AG04449 (cell line): ENCODE measurements at places on chromosomes 4 and X.

- no peak for DNase-seq
Measured at GRCh38 chr4:147096667-147097604, 151.3 kb upstream of the TTC29 start.

- no peak for DNase-seq
Measured at GRCh38 chr4:164977243-164978164, at the start of gene TRIM61. TRIM61 (minus strand) TSS chr4:164977657; CDS start chr4:164970002, 7,655 bp downstream.

DNA sequence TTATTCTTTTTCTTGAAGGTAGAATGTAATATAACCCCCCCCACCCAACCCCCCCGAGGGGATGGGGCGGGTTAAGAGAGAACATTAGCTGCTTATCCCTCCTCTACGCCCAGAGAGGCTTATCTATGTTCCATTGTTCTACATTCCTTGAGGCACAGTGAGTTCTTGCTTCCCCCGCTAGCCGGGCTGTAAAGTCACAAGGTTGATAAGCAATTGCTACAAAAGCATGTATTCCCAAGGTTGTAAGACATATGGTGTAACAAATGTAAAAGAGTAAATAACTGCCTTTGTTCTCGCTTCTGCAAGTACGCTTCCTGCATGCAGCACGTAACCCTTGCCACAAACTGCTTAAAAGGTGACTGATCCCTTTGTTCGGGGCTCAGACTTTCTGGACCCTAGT, 8.2 kb downstream of the DCAF8L2 start:
- no peak for DNase-seq

GRCh38 chr4:74661427-74662201, 132.7 kb downstream of the BTC start:
- DNase-seq, result no peak

GRCh38 chr4:28357990-28358389, 1497.3 kb downstream of the STIM2 start:
- DNase-seq, result no peak

GRCh38 chr4:76232681-76233080, 18.8 kb upstream of the FAM47E start:
- no peak for DNase-seq

- no peak for DNase-seq
Measured at GRCh38 chrX:141936080-141936479, 32.4 kb downstream of the MAGEC1 start.

DNA sequence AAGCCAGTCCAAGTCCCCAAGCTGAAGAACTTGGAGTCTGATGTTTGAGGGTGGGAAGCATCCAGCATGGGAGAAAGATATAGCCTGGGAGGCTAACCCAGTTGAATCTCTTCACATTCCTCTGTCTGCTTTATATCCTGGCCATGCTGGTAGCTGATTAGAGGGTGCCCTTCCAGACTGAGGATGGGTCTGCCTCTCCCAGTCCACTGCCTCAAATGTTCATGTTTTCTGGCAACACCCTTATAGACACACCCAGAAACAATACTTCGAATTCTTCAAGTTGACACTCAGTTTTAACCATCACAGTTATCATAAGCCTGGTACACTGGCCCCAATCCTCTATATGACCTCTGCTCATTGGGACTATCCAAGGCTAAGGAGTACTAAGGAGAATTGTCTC, 124.1 kb upstream of the WDR1 start:
- DNase-seq, result no peak

GRCh38 chr4:119729835-119730670, 101.4 kb upstream of the PDE5A start:
- peak; percentile 77 for DNase-seq

- no peak for DNase-seq
Measured at GRCh38 chrX:38175139-38175538, 45.5 kb downstream of the SRPX start.

GRCh38 chr4:151198748-151199147, 78.2 kb upstream of the PRSS48 start:
- no peak for DNase-seq

DNA sequence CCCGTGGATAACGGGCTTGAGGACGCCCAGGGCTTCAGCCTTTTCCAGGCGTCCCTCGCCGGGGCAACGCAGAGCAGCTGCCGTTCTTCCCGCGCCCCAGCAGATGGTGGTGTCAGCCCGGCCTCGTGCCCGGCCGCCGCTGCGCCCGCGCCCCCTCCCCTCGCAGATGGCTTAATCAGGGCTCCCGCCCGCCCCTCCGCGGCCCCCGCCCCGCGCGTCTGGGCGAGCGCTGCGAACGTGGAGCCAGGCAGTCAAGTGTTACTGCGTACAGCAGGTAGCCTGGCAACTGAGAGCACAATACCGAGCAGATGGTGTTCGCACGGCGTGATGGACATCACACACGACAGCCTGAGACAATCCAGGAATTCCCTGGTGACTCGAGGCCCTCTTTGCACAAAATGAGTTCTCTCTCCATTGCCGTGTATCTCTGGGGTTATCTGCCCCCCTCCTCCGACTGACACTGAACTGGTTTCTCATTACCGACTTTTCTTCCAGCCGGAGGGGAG, 69.3 kb downstream of the MGST2 start:
- DNase-seq, result peak; percentile 14

DNA sequence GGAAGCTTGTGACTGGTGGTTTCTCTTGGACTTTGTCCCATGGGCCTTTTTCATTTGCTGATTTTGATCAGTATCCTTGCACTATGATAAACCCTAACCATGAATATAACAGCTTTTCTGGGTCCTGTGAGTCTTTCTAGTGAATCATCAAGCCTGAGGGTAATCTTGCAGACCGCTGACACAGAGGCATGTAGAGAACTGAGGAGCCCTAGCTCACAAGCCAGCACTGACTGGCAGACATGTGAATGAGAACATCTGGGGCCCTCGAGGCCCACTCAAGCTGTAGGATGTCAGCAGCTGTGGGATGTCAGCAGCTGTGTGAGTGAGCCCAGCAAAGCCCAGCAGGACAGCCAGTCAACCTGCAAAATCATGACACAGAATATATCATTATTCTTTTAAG, 36.7 kb downstream of the HMGB3 start:
- peak; percentile 4 for DNase-seq

- DNase-seq, result no peak
Measured at GRCh38 chr4:186627226-186627865, 72.0 kb upstream of the MTNR1A start.

DNA sequence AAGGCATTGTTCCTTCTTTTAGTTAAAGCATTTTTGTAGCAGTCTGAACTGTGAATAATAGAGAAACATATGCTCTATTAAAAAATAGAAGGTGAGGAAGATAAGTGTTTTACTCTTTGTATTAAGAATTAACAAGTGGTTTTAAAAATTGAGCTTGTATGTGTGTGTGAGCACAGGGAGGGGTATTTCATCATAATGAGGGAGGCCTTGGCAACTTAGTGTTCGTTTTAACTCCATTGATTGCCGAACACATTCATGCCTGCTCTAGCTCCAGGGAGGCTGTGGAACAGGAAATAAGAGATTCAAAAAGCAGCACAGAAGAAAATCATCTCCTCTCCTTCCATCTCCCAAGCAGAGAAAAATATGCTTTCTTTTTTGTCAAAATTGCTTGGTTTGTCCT, 14.8 kb downstream of the SHROOM3 start:
- DNase-seq, result no peak

- no peak for DNase-seq
Measured at GRCh38 chr4:69832326-69833030, 27.5 kb downstream of the SULT1E1 start.

GRCh38 chrX:108914791-108915190, 178.4 kb upstream of the IRS4 start:
- DNase-seq, result no peak

DNA sequence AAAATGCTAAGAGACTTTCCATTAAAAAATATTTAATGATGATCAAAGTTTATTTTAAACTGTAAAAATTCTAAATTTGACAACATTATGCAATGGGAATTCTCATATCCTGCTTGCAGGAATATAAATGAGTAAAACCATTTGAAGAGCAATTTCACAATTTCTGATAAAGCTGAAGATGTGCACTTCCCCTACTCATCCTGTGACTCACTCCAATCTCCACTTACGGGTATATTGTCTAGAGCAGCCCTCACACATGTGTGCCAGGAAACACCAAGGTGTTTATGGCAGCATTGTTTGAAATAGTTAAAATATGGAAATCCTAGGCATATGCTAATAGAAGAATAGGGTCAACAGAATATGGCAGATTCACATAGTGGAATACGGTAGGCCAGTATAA, 158.4 kb downstream of the PDHA2 start:
- no peak for DNase-seq

DNA sequence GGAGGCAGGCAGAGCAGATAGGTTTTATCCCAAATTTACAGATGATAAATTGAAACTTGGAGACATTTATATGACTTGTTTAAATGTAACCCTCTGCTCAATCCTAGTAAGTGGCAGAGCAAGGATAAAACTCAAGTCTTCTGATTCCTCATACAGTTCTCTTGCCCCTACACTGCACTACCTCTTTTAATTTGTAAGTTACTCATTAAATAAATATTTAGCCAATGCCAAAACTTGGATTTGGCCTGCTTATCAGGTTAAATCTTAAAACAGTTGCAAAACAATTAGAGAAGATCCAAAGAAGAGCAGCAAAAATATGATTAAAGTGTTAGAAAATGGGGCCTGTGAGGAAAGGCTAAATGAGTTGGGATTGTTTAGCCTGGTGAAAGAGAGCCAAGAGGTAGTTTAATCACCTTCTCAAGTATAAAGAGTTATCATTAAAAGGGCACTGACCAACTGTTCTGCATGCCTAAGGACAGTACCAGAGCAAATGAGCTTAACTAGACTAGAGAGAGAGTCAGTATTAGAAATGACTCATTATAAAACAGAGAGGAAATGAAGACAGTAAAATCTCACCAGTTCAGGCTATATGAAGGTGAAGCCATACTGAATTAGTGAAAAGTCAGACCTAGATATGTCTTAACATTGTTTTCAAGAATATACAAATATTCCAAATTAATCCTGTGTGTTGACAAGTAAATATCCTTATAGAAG, 146.3 kb downstream of the GRIA3 start:
- no peak for DNase-seq

DNA sequence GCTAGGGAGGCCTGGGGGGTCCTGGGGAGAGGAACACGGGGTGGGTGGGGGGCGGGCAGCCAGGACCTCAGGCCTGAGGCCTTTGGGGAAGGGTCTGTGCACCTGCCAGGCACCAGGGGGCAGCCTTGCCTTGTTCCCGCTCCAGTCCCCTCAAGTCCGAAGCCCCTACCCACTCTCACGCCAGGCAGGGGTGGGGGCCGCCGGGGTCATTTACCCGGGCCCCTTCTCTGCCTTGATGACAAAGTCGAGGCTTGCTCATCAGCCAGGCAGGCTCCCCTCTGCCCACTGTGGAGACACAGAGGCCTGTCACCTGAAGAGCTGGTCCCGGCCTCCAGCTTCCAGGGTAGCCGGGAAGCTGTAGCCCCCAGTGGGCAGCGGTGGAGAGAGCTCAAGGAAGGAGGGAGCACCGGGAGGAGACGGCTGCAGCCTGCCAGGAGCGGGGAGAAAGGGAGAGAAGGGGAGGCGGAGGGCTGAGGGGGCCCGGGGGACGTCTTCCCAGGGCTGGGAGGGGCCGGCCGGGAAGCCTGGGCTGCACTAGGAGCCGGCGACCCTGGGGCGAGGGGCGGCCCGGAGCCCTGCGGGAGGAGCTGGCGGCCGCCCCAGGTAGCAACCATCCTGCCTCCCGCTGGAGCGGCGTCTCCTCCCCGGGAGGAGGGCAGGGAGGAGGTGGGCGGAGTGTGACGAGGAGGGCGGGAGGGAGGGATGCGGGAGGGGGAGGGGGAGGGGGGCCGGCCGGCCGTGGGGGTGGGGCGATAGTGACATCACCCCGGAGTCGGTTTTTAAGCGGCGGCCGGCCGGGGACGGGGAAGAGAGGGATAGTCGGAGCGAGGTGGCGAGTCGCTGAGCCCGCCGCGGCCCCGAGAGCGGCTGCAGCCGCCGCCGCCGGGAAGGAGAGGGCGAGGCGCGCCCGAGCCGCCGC, at the start of gene SLC6A8:
SLC6A8 (plus strand) TSS at position 806 of the 919 bp plus-strand sequence. CDS start 649 bp downstream, outside the sequence.
- DNase-seq, result no peak

DNA sequence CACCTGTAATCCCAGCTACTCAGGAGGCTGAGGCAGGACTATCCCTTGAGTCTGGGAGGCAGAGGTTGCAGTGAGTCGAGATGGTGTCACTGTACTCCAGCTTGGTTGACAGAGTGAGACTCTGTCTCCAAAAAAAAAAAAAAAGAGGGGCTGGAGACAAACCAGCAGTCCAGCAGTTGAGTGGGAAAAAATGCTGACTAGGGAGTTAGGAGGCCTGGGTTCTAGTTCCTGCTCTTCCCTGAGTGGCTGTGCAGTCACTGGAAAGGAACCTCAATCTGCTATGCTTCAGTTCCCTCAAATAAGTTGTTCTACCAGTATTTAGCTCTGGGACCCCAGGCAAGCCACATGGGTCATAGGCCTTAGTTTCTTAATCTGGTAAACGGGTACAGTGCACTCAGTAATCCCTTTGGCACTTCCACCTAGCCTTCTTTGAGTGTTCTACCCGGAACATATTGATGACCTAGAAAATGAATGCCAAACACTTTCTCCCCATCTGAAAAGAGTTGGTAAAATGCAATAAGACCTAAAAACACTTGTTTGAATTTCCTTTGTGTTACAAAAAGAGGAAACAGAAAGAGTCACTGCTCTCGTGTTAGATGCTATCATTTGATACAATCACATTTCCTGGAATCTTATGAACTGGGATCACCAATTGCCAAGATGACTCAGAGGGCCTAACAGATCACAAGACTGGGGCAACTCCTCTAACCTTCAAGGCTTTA, 99.3 kb upstream of the EGFL6 start:
- DNase-seq, result no peak

GRCh38 chr4:8870647-8871416, 807 bp downstream of the HMX1 start:
- DNase-seq, result no peak

- DNase-seq, result no peak
Measured at GRCh38 chr4:20408611-20409010, 156.9 kb downstream of the SLIT2 start.

GRCh38 chrX:48043056-48043455, 28.4 kb downstream of the ZNF630 start:
- no peak for DNase-seq

- DNase-seq, result no peak
Measured at GRCh38 chr4:5933996-5934831, 41.3 kb upstream of the CRMP1 start.

GRCh38 chrX:82648062-82648461, 860.0 kb upstream of the POU3F4 start:
- DNase-seq, result no peak

- DNase-seq, result no peak
Measured at GRCh38 chrX:82765811-82766210, 742.3 kb upstream of the POU3F4 start.

GRCh38 chr4:182144626-182145333, 98.4 kb upstream of the TENM3 start:
- DNase-seq, result no peak

- no peak for DNase-seq
Measured at GRCh38 chrX:112851161-112851779, 10.6 kb upstream of the AMOT start.

DNA sequence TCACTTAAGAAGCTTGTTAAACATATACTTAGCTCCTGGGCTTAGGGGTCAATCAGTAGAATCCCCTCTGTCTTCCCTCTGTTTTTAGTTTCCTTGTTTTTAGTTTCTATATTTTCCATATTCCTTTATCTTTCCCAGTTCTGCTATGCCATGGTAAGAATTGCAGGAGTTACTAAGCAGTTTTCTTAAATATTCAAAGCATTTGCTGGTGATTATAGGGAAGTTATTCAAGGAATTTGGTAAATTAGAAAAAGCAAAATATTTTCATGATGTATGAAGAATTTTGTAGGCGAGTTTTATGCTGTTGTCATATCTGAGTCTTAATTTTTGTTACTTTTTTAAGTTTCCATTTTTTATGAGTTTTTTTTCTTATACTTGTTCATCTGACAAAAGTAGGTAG, 91.6 kb upstream of the NUDT6 start:
- DNase-seq, result no peak

- DNase-seq, result no peak
Measured at GRCh38 chr4:139312552-139313332, 10.5 kb upstream of the NDUFC1 start.
